ENCODE measurements at places on chromosomes 4 and X. TPM values are rescaled to one million over a fixed set of nuclear protein-coding genes. Genes with fewer than 3 reads are reported as not detected.

Gene LNX1
- 1.6 TPM for total RNA-seq

Gene STS
- total RNA-seq, result 8.9 TPM

Gene CXorf65
- total RNA-seq, result not detected

DNA sequence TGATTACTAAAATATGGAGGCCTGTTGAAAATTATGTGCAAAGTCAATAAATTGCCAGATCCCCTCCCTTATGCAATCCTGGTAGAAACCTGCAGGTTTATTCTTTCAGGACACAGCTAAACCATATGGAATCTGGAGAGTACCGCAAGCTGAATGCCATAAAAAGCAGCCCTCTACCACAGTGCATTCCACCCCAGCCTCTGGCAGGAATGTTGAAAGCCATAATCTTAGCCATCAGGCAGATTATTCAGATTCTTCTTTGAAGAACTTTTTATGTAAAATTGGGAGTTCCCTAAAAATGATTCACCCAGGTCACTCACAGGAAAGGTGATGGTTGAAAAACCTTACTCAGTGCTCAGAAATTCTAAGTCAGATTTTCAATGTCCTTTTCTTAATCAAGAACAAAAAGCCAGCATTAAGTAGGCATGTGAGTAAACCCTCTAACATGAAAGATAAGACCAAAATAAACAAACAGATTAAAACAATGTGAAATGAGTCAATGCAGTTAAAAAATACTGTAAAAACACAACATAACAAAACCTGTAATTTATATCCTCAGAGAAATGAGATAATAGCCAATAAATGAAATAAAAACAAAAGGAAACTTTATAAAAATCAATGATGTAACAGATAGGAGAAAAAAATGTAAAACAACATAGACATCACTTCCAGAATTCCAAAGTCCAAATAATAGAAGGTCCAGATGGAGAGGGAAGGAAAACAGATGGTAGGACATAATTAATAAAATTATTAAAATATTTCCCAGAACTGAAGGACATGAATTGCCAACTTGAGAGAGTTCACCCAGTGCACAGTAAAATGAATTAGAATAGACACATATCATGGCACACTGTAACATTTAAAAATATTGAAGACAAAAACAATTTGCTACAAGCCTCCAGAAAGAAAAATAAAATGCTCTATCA lies 226.9 kb downstream of the FSTL5 start:
- DNase-seq, result peak; percentile 36

- no peak for DNase-seq
Measured at GRCh38 chr4:102352781-102353180, 7.5 kb upstream of the SLC39A8 start.

DNA sequence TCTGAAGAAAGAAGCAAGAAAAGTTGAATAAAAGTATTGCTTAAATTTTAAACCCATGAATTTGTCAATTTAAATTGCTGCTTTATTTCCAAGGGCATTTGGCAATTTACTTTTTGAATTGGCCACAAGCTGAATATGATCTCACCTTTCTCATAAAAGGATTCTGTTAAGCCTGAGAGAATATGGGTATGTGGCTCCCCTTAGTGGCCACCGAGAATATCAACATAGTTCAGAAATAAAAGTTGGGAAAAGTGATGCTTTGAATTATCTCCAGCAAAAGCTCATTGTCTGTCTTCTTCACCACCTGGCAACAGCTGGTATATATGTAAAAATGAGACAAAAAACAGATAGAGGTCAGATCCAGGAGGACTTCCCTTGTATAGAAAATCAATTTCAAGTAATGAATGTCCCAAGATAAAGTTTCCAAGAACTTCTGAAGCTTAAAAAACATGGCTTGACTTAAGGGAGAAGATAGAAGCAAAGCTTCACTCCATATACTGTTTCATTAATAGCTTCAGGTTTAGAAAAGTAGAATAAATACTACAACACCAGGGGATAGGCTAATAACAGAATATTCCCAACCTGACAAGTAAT lies 290.7 kb upstream of the FAM241A start:
- DNase-seq, result peak; percentile 16

DNA sequence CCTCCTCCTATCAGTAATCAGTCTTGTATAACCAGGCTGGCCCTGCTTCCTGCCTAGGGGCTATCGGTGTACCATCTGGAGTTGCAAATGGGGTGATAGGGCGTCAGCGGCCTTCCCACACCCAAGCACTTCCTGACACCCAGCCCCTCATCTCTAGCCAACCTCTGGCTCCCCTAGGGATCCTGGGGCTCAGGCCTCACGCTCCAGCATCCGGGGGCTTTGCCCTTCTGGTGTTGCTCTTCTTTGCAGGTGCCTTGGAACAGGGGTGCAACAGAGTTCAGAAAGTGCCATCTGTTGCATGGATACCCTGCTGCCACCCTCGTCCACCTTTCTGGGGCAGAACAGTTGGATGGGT lies 4.1 kb downstream of the IL9R start:
- DNase-seq, result no peak

All from glomerular endothelial cell (primary cell).